ENCODE measurements at places on chromosomes 1 and 21.

DNA sequence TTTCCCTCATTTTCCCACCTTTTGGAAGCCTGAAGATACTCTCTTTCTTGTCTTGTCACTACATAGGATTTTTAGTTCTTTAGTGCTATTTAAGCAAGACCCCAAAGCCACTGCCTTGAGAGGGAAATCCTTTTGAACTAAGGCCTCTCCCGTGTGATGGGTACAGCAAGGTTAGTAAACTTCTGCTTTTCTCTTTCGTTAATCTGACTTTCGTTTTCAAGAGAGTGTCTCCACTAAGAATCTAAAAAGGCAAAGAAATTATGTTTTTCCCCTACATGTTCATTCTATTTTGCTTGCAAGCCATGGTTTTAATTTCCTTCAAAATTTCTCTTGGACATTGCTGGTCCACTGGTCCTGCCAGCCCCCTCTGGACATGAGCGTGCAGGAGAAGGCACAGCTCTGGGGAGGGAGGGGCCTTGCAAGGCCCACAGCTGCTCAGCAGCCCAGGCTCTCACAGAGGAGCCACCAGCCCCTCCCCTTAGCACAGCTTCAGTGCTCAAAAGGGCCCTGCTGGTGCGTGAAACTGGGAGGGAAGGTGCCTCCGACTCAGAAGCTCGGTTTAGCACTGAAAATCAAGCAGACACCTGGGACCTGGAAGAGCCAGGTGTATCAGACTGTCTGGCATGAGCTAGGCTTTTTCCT, 210.9 kb upstream of the GALNT2 start:
- no peak for DNase-seq

DNA sequence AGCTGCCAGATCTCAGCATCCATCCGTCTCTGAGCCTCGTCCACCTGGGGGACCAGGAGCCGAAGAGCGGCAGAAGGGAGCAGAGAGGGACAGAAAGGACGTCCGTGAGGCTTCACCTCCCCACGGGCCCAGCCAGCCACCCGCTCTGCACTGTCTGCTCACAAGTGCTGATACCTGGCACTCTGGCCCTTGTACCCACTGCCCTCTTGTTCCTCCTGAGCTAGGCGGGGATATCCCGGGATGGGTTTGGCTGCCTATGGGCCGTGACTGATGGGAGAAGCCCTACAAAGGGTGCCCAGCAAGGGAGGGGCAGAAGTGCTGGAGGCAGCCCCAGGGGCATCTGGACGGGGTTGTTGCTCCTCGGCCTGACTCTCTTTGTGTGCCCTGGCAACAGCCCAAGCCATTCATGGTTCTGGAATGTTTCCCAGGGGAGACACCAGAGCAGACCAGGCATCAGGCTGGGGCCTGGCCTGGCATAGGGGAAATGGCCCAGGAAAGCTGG, 57.6 kb downstream of the LDLRAD2 start:
- no peak for DNase-seq

DNA sequence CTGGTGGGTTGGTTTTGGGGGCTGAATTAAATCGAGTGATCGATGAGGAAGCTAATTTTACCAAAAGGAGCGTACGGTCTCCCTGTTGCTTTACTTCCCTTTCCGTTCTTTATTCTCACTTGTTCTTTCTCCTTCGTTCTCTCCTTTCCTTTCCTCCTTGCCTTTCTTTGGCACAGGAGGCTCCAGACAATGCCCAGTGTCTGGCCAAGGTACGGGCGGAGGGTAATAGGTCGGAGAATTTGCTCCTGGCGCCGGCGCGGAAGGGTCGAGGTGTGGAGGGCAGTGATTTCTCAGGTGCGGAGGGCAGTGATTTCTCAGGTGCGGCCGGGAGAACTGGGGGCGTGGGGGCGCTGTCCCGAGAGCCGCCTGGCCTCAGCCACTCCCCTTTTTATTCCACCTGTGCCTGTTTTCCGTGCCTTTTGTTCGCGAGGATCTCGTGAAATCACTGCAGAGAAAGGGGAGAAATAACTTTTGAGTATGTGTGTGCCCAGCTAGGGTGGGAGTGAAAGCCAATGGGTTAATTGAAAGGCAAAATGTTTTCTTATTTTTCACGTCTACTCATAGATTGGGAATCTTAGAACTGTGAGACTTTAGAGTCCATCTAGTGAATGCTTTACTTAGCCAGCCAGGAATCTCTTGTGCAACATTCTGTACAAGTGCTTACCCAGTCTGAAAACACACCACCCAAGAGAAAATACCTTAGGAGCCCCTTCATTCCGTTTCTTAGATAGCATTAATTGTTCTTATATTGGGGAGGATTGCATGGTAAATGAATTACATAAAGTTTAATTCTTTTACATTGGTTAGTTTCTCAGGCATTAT, 1.3 kb downstream of the FNBP1L start:
- DNase-seq, result no peak

GRCh38 chr1:76138217-76138616, 63.7 kb downstream of the ST6GALNAC3 start:
- no peak for DNase-seq

GRCh38 chr1:10106756-10107475, 74.2 kb downstream of the UBE4B start:
- DNase-seq, result no peak

GRCh38 chr1:155127967-155128754, 485 bp downstream of the EFNA1 start:
- DNase-seq, result no peak
